Progenitor cell of endocrine pancreas (in vitro differentiated cells): ENCODE measurements at places on chromosomes 1 and 21. TPM values are rescaled to one million over a fixed set of nuclear protein-coding genes. Genes with fewer than 3 reads are reported as not detected.

- DNase-seq = no peak
Measured at GRCh38 chr1:218748071-218748470, 402.9 kb downstream of the TGFB2 start.

DNA sequence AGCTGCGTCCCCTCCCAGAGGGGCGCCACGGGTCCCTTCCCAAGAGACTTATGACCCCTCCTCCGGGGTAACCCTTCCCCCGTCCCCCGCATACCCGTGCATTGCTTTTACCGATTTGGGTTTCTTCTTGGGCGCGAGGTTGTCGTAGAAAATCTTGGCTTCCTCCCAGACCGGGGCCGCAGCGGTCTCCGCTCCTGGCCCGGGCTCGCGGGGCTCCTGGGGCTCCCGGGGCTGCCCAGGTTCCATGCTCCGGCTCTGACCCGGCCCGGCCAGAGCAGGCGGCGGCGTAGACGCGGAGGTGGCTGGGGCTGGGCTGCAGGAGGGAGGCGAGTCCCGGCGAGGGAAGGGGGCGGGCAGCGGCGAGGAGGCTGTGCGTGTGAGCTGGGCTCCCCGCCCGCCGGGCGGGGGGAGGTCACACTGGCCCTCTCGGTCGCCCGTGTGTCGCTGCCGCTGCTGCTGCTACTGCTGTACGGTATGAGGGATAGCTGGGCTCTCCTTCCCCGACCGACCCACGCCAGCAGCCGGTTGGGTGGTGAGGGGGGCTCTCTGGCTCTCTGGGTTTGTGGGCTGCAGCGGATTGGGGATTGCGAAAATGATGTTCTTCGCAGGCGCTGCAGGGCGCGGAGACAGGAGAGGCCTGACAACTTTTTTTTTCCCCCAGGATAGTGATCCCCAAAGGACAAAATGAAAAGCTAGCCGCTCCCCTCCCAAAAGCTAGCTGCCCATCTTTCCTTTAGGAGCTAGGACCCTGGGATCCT lies at the start of gene NT5C1A:
Gene NT5C1A (minus strand): TSS at position 315 of the 758 bp plus-strand sequence. CDS start 69 bp downstream, at position 246.
- DNase-seq = no peak

DNA sequence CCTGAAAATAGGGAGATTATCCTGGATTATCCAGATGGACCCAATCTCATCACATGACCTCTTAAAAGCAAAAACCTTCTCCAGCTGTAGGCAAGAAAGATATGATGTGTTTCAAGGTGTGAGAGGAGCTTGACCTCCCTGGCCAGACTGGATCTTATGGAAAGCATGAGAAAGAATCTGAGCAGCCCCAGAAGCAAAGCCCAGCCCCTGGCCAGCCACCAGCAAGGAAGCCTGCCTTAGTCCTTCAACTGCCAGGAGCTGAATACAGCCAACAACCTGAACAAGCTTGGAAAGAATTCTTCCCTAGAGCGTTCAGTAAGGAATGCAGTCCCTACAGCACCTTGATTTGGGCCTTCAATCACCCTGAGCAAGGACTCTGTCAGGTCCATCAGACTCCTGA lies 375.0 kb upstream of the CHRM3 start:
- no peak for DNase-seq

DNA sequence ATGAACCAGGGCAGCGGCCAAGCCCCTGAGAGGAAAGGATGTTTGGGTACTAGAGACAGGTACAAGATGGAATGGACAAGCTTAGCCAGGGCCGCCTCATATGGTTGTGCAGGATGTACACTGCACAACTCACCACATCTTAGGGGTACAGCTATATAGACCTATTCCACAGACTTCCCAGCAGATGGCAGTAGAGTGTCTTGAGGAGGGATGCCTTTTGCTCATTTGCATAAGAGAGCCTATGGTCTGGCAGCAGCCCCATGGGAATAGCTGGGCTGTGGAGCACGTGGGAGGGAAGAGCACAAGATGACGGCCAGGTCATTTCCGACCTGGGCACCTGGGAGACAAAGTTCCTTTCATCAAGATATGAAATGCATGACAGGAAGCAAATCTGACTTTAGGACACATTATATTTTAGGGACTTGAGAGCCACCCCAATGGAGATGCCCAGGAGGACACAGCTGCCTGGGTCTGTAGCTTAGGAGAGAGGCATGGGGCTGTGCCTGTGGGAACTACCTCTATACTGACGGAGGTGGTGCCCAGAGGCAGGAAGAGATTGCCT lies 215.5 kb downstream of the KCNJ6 start:
- no peak for DNase-seq

DNA sequence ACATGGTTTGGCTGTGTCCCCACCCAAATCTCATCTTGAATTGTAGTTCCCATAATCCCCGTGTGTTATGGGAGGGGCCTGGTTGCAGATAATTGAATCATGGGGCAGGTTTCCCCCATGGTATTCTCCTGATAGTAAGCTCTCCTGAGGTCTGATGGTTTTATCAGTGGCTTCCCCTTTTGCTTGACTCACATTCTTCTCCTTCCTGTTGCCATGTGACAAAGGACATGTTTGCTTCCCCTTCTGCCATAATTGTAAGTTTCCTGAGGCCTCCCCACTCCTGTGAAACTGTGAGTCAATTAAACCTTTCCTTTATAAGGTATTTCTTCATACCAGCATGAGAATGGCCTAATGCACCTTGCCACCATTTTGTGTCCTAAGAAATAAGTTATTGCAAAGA lies 415.0 kb downstream of the COL11A1 start:
- no peak for DNase-seq

- DNase-seq = no peak
Measured at GRCh38 chr1:208264469-208265121, 20.4 kb upstream of the PLXNA2 start.

GRCh38 chr1:206814716-206815341 lies 42.5 kb upstream of the IL10 start:
- no peak for DNase-seq

- DNase-seq = no peak
Measured at GRCh38 chr1:185441605-185442004, 124.6 kb upstream of the IVNS1ABP start.

DNA sequence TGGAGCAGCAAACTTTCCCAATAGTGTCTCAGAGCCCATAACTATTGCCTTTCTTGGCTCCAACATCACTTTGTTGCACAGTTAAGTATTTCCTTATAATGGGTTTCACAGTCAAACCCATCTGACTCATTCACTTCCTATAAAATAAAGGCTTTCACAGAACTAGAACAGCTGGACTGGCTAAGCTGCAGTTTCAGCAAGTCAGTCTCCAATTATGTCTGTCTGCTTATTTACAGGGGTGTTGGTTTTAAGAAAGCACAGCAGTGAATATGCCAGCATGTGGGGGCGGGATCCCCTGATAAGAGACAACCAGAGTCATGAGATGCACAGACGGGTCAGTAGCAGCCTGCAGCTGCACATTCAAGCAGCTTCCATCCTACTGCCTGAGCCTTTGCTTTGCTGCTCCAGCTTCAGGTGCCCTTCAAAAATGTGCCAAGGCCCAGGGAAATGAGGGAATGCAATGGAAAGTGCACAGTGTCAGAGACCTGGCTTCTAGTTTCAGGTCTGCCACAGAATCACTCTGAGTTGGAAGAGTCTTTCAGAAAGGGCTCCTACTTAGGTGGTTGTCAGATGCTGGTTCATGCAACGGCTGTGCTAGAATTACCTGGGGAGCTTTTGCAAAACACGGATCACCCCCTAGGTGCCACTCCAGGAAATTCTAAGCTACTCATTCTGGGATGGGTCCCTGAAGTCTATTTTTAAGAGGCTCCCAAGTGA lies 24.8 kb downstream of the RNF19B start:
- DNase-seq = no peak

DNA sequence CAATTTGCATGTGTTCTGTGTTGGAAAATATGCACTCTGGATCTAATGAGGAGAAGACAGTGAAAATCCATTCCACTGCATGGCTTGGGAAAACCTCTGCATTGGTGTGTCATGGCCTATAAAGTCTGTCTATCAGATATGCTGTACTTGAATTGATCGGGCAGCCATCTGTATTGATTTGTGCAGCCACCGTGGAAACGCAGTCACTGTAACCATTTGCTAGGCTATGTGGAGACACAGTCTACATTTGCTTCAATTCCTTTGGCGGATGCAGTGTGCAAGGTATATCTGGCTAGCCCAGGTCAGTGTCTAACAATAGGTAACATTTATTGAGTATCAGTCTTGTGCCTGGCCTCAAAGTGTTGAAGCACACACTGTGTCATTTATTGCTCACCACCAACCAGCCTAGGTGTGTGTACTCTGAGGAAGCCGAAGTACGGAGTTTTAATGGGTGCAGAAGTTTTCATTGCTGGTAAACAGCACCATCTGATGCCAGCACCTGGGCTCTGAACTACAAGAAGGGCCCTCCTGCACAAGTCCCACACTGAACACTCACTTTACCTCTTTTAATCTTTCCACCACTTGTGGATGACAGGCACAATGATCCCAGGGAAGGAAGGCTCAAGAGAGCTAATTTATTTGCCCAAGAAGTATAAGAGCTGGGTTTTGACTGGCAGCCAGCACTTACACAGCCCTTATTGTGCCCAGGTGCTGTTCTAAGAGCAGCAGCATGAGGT lies 83.4 kb downstream of the DAB1 start:
- no peak for DNase-seq

DNA sequence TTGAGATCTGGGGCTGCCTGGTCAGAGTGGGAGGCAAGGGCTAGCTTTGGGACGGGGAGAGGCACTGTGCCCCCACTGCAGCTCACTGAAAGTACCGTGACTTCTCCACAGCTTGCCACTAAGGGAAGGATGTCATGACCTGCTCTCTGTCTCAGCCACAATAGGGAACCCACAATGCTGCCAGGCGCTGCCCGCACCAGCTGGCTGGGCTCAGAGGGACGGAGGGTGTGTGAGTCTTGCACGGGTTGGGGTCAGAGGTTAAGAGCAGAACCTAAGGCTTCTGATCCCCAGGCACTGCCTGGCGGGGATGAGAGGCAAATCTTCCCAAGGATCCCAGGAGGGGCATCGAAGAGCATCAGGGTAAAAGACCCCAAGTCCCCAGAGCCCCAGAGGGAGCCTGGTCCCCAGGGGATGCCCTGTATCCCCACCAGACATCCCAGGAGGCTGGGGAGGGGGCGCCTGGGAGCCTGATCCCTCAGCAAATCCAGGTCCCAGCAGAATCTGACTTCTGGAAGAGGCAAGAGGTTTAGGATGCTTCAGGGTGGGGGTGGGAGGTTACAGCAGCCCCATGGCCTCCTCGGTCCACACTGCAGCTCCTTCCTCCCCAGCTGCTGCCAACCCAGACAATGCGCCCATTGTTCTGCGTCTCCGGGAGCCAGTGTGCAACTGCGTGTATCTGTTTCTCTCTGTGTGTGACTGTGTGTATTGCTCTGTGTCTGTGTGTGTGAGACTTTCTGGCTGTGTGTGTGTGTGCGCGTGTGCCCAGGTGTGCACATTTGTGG lies 2.0 kb upstream of the MARCKSL1 start:
- no peak for DNase-seq

DNA sequence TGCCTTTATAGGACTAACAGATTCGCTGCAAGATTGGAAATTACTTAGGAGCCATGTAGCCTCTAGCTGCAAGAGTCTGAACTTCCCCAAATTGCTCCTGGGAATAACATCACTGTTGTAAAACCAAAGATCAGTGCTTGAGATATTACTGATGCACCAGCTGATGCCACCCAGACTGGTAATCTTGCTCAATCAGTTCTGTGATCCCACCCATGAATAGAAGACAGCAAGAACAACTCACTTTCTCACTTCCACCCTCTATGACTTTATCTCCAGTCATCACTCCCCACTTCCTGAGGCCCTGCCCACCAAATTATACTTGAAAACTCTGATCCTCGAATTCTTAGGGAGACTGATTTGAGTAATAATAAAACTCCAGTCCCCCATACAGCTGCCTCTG lies 1011.1 kb downstream of the PLA2G4A start:
- DNase-seq = no peak

DNA sequence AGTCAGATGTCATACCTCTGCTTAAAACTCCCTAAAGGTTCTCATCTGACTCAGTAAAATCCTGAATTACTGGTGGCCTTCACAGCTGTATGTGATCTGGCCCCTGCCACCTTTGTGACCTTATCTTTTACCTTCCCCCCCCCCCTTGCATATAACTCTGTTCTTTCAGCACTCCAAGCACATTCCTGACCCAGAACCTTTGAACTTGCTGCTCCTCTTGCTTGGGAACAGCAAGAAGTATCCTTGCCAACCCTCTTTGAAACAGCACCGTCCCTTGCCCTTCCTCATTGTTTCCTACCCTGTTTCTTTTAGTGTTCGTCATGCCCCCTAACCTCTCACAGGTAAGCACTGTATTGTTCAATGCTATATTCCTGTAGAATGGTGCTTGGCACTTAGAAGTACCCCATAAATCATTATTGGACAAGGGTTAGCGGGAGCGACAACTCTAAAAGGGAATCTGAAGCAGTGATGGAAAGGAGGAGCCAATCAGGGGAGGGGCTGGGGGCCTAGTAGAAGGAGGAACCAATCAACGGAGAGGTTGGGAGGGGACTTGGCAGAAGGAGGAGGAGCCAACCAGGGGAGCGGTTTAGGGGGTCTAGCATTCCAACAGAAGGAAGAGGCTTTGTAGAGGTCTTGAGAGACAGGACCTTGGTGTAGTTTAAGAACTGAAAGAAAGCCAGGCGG lies 13.9 kb downstream of the CACHD1 start:
- DNase-seq = no peak

DNA sequence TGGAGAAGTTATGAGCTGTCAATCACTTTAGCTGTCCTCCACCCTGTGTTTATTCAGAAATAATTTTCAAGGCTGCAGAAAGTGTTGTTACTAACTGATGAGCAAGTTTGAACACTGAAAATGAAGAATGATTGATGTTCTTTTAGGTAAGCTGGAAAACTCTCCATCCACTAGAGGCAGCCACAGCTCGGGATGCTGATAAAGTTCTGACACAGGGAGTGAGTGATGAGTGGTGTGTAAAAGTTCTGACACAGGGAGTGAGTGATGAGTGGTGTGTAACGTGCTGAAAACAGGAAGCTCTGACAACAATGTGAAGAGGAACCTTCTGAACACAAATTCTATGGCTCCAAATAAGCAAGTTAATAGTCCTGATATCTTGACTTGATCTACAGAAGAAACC lies 197.5 kb upstream of the PTBP2 start:
- DNase-seq = no peak

The CHI3L1 gene
- total RNA-seq = not detected in 2 replicates

The RABGGTB gene
- total RNA-seq = 86.4 and 98.5 TPM in 2 replicates

The MAEL gene
- 0.13 TPM in 1 of 2 replicates, not detected in the other for total RNA-seq

The WDR26 gene
- 83.9 and 84.9 TPM in 2 replicates for total RNA-seq

The PTCH2 gene
- total RNA-seq = 2.9 and 3.0 TPM in 2 replicates

The PTAFR gene
- total RNA-seq = 0.19 and 0.27 TPM in 2 replicates

The CR1L gene
- total RNA-seq = not detected in 2 replicates

The PLA2G2A gene
- 2.0 and 2.4 TPM in 2 replicates for total RNA-seq

The TMEM61 gene
- total RNA-seq = 0.53 and 1.3 TPM in 2 replicates
